MCF 10A (cell line): ENCODE measurements at places on chromosomes 6 and 20. TPM values are rescaled to one million over a fixed set of nuclear protein-coding genes. Genes with fewer than 3 reads are reported as not detected.
A peak's percentile ranks its signal among the peaks of the same experiment; 100 is the strongest.

GRCh38 chr6:28816909-28817807 is 106.6 kb downstream of the TRIM27 start:
- peak; percentile 76 for DNase-seq

- no peak for DNase-seq
Observed at GRCh38 chr6:130105996-130106704, 87.8 kb downstream of the L3MBTL3 start.

DNA sequence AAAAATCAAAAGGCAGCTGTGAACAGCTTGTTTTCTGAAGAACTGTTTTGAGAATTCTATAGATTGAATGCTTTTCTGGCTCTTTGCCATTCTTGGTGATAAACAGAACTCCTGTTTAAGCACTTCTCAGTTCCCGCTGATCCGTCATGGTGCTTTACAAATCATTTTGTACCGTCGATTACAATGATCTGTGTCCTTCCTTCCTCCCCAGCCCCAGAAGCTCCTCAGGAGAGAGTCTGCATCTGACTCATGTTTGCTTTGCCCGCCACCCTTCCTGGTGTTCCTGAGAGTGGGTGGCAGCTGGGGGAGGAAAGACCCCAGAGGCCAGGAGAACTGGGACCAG is 538.6 kb upstream of the MARCKS start:
- no peak for DNase-seq

- DNase-seq: peak; percentile 67
Observed at GRCh38 chr20:39623584-39624234, 661.6 kb downstream of the DHX35 start.

- peak; percentile 78 for DNase-seq
Observed at GRCh38 chr6:28880894-28881780, 42.6 kb downstream of the TRIM27 start.

- peak; percentile 86 for DNase-seq
Observed at GRCh38 chr6:1552296-1552761, 57.4 kb upstream of the FOXC1 start.

- DNase-seq: peak; percentile 45
Observed at GRCh38 chr20:18886756-18887155, 73.2 kb downstream of the SCP2D1 start.

CPXM1 gene
- total RNA-seq: not detected in 2 replicates

LGSN gene
- not detected in 2 replicates for total RNA-seq

OR12D3 gene
- total RNA-seq: not detected in 2 replicates
